Activated CD4-positive, alpha-beta T cell treated with anti-CD3 and anti-CD28 coated beads, Interleukin-2, amount 10 ng/mL, durations not matched to agents 7 days and 5 days (primary cell): ENCODE measurements at places on chromosomes 16 and 17. TPM values are rescaled to one million over a fixed set of nuclear protein-coding genes. Genes with fewer than 3 reads are reported as not detected.

Gene AURKB
- total RNA-seq, result 224 TPM

Gene ACE
- total RNA-seq, result 4.1 TPM

Gene MYH8
- not detected for total RNA-seq

Gene TEKT5
- total RNA-seq, result not detected

Gene CMTM2
- total RNA-seq, result 0.73 TPM

Gene HBA1
- not detected for total RNA-seq

Gene MAFG
- 20.2 TPM for total RNA-seq

Gene SETD1A
- total RNA-seq, result 26.5 TPM

GRCh38 chr17:15444805-15445204, 22.6 kb downstream of the CDRT4 start:
- H3K4me3 ChIP-seq, result no peak overlapping the region
- peak; percentile 40 for DNase-seq
- H3K36me3 ChIP-seq, result no peaks in the 10 kb centered on the region
- no peaks in the 10 kb centered on the region for H3K27me3 ChIP-seq

DNA sequence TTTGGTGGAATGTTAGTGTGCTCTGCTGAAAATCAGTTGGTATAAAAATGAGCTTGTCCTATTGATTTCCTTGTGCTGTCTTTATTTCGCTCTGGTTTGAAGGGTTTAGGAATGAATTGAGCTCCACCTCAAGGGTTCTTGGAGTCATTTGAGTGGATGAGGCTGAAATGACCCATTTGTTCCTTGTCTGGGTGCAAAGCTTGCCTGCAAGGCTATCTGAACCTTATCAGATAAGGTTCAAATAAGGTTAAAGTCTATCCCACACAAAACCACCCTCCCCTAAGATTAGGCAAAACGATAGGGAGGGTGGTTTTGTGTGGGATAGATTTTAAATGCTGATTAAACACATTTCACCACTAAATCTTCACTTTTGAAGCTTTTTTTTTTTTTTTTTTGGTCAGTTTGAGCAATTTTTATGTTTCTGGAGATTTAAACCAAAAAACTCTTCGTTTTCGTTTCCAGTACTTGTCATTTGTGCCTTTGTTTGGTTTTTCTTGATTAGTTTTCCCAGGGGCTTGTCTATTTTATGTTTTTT, 62.7 kb downstream of the ARHGAP44 start:
- H3K4me3 ChIP-seq, result no peak overlapping the region
- no peaks in the 10 kb centered on the region for H3K36me3 ChIP-seq
- H3K4me1 ChIP-seq, result no peaks in the 10 kb centered on the region
- no peak for DNase-seq

DNA sequence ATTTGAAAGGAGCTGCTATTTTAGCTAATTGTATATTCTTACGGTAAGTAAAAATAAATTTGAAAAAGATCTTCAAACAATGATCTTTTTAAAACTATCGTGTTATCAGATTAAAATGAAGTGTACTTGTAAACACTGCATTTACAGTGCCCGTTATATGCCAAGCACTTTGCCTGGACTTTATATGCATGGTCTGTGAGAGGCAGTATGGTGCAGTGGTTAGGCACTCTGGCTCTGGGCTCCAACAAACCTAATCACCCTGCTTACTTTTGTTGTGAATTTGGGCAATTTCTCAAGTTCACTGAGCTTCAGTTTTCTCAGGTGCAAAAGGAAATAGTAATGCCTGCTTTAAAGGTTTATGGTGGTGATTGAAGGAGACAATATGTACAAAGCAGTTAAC, 1.4 kb downstream of the PMP22 start:
- H3K4me3 ChIP-seq, result no peak overlapping the region
- peaks cover 7% of the 10 kb centered on the region for H3K4me1 ChIP-seq
- peaks cover 65% of the 10 kb centered on the region for H3K27me3 ChIP-seq
- H3K27ac ChIP-seq, result no peak overlapping the region

- H3K4me1 ChIP-seq, result peaks cover 32% of the 10 kb centered on the region
- peaks cover 47% of the 10 kb centered on the region for H3K27me3 ChIP-seq
- H3K36me3 ChIP-seq, result no peaks in the 10 kb centered on the region
- peak overlapping the region; percentile 57 for H3K4me3 ChIP-seq
- H3K27ac ChIP-seq, result peak overlapping the region; percentile 76
Measured at GRCh38 chr17:39622380-39623006, 4.3 kb upstream of the PPP1R1B start.

DNA sequence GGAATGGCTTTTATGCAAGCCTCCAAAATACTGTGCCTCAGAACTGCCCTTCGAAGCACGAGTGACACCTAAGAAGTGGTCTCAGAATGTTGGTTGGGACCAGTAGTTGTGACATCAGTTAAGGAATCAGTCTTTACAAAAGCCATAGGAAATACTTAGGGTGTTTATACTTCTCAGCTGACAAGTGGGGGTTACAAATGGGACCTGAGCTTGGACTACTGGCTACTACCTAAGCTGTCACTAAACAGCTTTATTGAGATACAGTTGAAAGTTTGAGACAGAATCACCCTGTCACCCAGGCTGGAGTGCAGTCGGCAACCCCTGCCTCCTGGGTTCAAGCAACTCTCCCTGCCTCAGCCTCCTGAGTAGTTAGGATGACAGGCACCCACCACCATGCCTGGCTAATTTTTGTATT, 5.0 kb downstream of the RPL19 start:
- no peak overlapping the region for H3K27ac ChIP-seq
- peaks cover 2% of the 10 kb centered on the region for H3K27me3 ChIP-seq
- H3K36me3 ChIP-seq, result peaks cover 40% of the 10 kb centered on the region

- peak; percentile 87 for DNase-seq
- H3K27ac ChIP-seq, result peak within 1 kb of the TSS; percentile 85
- H3K4me1 ChIP-seq, result peaks cover 16% of the 10 kb centered on the region
- no peaks in the 10 kb centered on the region for H3K27me3 ChIP-seq
- H3K4me3 ChIP-seq, result peak within 1 kb of the TSS; percentile 91
- peaks cover 4% of the 10 kb centered on the region for H3K36me3 ChIP-seq
Measured at GRCh38 chr17:7627250-7628121, at the start of gene SAT2. TSS of gene SAT2 (minus strand) at chr17:7627821. CDS start at chr17:7627635, 186 bp downstream.

GRCh38 chr17:4969047-4969550, 1.5 kb upstream of the SPAG7 start:
- DNase-seq, result peak; percentile 21
- no peaks in the 10 kb centered on the region for H3K27me3 ChIP-seq
- H3K4me3 ChIP-seq, result no peak overlapping the region
- peaks cover 22% of the 10 kb centered on the region for H3K4me1 ChIP-seq
- no peak overlapping the region for H3K27ac ChIP-seq
- H3K36me3 ChIP-seq, result peaks cover 32% of the 10 kb centered on the region

DNA sequence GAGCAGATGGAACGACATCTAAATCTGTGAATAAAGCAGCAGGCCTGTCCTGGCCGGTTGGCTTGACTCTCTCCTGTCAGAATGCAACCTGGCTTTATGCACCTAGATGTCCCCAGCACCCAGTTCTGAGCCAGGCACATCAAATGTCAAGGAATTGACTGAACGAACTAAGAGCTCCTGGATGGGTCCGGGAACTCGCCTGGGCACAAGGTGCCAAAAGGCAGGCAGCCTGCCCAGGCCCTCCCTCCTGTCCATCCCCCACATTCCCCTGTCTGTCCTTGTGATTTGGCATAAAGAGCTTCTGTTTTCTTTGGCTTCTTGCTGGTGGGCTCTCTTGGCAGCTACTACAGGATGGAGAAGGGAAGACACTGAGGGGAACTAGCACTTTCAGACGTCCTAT, 4.1 kb upstream of the RSAD1 start:
- H3K36me3 ChIP-seq, result no peaks in the 10 kb centered on the region
- H3K4me1 ChIP-seq, result peaks cover 14% of the 10 kb centered on the region
- no peak overlapping the region for H3K27ac ChIP-seq

GRCh38 chr16:7597677-7598076, 265.0 kb downstream of the RBFOX1 start:
- H3K4me3 ChIP-seq, result no peak overlapping the region
- DNase-seq, result no peak
- H3K27ac ChIP-seq, result no peak overlapping the region
- H3K27me3 ChIP-seq, result no peaks in the 10 kb centered on the region
- H3K4me1 ChIP-seq, result no peaks in the 10 kb centered on the region

DNA sequence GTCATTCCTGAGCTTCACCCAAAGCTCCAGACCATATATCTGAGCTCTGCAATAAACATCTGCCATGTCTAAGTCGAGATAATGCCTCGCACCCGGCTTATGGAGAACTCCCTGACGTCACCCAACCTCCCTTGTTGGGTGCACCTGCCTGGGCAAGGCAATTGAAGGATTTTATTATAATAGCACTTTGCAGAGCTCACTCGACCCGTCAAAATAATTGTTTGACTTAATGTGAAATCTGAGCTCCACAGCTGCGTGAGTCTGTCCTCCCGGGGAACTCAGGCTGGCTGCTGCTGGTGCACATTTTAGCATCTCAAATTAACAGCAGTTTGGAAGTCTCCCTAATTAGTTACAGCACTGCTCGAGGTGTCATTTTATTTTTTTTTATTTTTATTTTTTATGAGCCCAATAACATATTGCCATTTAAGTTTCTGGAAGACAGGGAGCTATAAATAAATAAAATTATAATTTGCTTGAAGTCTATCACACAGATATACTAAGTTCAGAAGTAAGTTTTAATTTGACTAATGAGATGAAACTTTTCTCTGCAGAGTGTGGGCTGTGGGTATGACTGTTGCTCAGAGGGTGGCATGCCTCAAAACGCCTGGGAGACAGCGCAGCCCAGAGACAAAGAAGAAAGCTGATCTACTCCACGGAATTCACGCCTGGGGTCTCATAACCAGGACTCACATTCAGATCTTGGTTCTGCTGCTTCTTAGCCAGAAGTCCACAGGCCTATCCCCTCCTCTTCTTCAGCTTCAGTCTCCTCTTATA, 401.4 kb upstream of the C16orf82 start:
- no peaks in the 10 kb centered on the region for H3K4me1 ChIP-seq
- H3K36me3 ChIP-seq, result no peaks in the 10 kb centered on the region
- DNase-seq, result no peak
- H3K4me3 ChIP-seq, result no peak overlapping the region
- H3K27ac ChIP-seq, result no peak overlapping the region
- H3K27me3 ChIP-seq, result peaks cover 20% of the 10 kb centered on the region

GRCh38 chr17:5408186-5408585, 11.3 kb downstream of the NUP88 start:
- H3K27me3 ChIP-seq, result no peaks in the 10 kb centered on the region
- peaks cover 40% of the 10 kb centered on the region for H3K36me3 ChIP-seq
- no peak overlapping the region for H3K27ac ChIP-seq
- H3K4me3 ChIP-seq, result no peak overlapping the region
- H3K4me1 ChIP-seq, result peaks cover 15% of the 10 kb centered on the region

DNA sequence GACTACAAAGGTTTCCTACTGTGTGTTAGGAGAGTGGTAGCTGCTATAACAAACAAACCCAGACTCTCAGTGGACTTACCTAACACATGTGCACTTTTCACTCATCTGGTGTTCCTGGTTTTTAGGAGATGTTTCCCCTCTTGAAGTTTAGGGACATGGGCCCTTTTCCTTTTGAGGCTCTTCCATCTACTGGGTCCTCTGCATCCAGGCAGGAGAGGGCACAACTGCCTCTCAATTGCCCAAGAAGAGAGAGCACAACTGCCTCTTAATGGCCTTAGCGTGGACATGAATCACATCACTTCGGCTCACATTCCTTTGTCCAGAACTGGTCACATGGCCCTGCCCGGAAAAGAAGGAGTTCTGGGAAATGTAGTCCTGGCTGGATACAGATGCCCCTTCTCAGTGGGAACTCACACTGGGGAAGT, 9.8 kb upstream of the TNRC6C start:
- H3K4me1 ChIP-seq, result peaks cover 5% of the 10 kb centered on the region
- no peak for DNase-seq
- H3K4me3 ChIP-seq, result no peak overlapping the region
- peaks cover 41% of the 10 kb centered on the region for H3K27me3 ChIP-seq

- no peak overlapping the region for H3K4me3 ChIP-seq
- DNase-seq, result no peak
- H3K27me3 ChIP-seq, result no peaks in the 10 kb centered on the region
- no peaks in the 10 kb centered on the region for H3K36me3 ChIP-seq
Measured at GRCh38 chr16:55041540-55042234, 111.0 kb downstream of the IRX5 start.

DNA sequence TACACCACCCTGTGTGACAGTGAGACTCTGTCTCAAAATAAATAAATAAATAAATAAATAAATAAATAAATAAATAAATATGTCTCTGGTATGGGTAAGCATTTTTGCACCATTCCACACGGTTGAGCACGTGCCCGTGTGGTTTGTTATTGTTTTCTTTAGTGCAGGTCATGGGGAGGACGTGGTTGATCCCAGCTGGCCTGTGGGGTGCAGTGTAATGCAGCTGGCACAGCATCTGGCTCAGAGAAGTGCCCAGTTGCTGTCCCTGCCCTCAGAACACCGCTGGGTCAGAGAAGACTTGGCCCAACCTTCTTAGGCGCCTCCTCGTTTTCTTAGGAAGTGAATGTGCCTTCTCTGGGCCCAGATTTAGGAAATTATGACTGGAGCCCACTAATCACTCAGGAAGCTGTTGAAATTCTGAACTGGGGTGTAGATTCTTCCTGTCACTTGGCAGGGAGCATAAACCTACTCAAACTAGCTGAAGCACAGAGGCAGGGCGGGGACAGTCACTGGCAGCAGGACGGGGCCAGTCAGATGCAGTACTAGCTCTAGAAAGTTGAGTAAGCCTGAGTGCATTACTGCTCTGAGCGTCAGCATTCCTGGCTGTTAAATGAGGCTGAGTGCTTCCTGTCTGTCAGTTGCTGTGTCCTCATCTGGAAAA, 85.9 kb downstream of the SNX29 start:
- H3K27me3 ChIP-seq, result no peaks in the 10 kb centered on the region
- no peaks in the 10 kb centered on the region for H3K36me3 ChIP-seq
- no peak overlapping the region for H3K4me3 ChIP-seq
- H3K27ac ChIP-seq, result no peak overlapping the region
- DNase-seq, result no peak
- H3K4me1 ChIP-seq, result peaks cover 23% of the 10 kb centered on the region

DNA sequence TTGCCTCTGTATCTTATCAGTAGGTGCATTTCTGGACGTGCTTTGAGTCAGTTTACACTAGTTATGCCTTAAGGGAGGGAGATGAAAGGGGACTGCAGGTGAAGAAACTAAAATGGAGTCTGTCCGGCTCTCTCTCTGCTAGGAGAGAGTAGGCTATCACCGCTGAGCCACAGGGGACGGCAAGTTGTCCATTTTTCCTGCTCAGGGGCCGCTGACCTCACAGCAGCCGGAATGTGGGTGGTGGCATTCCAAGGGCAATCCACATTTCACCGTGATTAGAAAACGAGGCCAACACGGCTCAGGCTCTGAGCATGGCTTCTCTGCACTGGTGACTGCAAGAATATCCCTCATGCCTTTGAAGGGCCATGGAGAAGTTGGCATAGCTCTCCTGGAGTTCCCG, 19.0 kb upstream of the KLHDC4 start:
- no peak overlapping the region for H3K4me3 ChIP-seq
- H3K27me3 ChIP-seq, result no peaks in the 10 kb centered on the region
- peaks cover 22% of the 10 kb centered on the region for H3K4me1 ChIP-seq

- peaks cover 4% of the 10 kb centered on the region for H3K36me3 ChIP-seq
- peaks cover 27% of the 10 kb centered on the region for H3K27me3 ChIP-seq
- no peak for DNase-seq
- H3K27ac ChIP-seq, result no peak overlapping the region
Measured at GRCh38 chr17:77735566-77736198, 222.8 kb upstream of the TNRC6C start.

- peaks cover 40% of the 10 kb centered on the region for H3K4me1 ChIP-seq
- H3K27ac ChIP-seq, result no peak overlapping the region
- no peak overlapping the region for H3K4me3 ChIP-seq
- H3K36me3 ChIP-seq, result peaks cover 6% of the 10 kb centered on the region
Measured at GRCh38 chr17:65173976-65174683, 37.0 kb downstream of the RGS9 start.

- DNase-seq, result no peak
- no peak overlapping the region for H3K4me3 ChIP-seq
- peaks cover 3% of the 10 kb centered on the region for H3K27me3 ChIP-seq
- no peaks in the 10 kb centered on the region for H3K36me3 ChIP-seq
- H3K4me1 ChIP-seq, result no peaks in the 10 kb centered on the region
Measured at GRCh38 chr17:9677411-9677810, 32.1 kb downstream of the USP43 start.

- H3K36me3 ChIP-seq, result peaks cover 14% of the 10 kb centered on the region
- H3K27ac ChIP-seq, result no peak overlapping the region
- no peaks in the 10 kb centered on the region for H3K27me3 ChIP-seq
- DNase-seq, result no peak
Measured at GRCh38 chr16:23871924-23872323, 36.1 kb downstream of the PRKCB start.
